ENCODE measurements at places on chromosomes 6 and 20.
A peak's percentile ranks its signal among the peaks of the same experiment; 100 is the strongest.

DNA sequence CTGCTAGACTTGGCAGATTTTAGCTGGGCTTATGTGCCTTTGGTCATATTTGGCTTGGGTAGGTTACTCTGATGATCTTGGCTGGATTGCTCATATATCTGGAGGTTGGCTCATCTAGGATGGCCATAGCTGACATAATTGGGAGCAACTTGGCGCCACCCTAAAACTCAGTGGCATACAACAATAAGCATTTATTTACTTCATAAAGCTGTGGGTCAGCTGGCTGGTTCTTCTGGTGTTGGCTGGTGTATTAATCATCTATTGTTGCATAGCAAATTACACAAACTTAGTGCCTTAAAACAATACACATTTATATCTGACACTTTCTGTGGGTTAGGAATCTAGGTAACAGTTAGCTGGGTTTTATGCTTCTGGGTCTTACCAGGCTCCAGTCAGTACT lies 297.3 kb upstream of the JAG1 start:
- DNase-seq, result no peak

DNA sequence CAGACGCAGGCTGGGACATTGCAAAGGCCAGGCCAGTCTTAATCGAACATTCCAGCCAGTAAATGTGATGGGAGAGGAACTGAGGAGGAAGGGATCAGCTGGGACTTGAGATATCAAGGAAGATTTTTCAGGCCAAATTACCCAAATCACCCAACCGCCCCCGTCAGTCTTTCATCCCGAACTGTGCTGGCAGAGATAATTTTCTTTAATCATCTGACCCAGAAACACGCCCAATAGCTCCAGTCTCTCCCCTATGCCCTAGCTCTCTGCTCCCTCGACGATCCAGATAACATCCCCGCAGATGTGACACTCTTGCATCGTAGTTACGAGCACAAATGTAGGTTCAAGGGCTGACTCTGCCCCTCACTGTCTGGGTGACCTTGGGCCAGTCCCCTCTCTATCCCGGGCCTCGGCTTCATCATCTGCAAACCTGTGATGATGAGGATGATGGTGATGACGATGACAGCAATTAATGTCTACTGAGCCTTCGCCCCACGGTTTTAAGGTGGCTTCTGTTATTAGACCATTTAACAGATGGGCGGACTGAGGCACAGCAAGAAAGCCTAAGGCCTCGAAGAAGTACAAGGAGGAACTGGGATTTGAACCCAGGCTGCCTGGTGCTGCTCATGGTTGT lies 118.6 kb downstream of the PREX1 start:
- no peak for DNase-seq

DNA sequence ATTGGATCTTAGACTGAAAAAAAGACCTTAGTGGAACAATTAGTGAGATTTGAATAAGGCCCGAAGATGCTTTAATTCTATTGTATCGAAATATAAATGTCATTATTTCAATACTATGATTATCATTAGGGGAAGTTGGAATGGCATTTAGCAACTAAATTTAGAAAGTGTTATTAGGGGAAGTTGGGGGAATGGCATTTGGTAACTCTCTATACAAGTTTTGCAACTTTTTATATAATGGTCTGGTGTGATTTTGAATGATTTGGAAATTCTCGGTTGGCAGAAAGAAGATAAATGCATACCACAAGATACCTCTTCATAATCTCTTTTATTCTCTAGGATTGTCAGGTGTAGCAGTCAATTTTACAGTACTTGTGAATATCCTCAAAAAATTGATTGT lies 49.2 kb downstream of the RNF144B start:
- no peak for DNase-seq

GRCh38 chr6:41700463-41701347 lies 34.7 kb downstream of the TFEB start:
- DNase-seq, result no peak

DNA sequence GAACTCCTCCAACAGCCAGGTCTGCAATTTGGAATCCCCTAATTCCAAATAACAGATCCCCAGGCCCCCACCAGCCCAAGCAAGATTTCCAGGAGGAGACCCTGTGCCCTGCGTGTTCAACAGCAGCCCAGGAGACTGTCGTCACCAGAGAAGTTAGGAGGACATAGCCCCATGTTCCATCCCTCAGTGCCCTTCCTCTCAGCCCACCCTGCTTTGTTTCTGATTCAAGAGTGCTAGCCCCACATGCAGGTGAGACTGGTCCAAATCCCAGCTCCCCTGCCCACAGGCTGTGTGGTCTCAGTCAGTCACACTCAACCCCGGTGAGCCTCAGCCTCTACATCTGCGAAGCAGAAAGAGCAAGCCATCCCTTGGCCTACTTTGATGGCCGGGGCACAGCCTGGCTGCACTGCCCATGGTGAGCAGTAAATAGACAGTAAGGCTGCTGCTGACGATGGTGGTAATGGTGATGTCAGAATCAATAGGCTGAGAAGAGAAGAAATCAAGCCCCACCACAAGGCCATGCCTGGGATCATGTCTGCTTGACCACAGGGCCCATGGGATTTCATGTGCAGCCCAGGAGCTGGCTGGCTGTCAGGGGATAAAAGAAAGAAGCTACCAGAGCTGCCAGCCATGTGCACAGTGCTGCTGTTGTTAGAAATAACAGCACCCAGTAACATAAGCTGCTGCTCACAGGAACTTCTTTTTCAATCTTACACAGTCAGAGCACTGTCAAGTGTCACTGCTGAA lies 51.5 kb upstream of the NXT1 start:
- DNase-seq, result no peak

- peak; percentile 19 for DNase-seq
Measured at GRCh38 chr6:3250231-3250675, 8.5 kb upstream of the PSMG4 start.

- DNase-seq, result no peak
Measured at GRCh38 chr6:166402582-166403277, 20.0 kb upstream of the MPC1 start.

DNA sequence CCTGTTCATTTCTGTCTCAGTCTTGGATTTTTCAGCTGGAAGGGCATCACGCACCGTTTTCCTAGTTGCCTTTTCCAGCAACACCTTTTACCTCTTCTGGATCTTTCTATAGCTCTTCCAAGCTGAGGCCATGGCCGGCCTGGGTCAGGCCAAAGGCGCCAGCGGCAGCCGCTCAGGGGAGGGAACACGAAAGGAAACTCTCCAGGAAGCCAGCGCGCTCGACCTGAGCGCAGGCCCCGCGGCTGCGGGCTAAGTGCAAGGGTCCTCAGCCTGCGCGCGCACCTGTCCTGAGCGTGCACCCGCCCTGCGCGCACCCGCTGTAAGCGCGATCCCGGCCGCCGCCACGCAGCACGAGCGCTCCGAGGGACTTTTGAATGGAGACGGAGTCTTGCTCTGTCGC lies 43.8 kb upstream of the TMEM181 start:
- no peak for DNase-seq

DNA sequence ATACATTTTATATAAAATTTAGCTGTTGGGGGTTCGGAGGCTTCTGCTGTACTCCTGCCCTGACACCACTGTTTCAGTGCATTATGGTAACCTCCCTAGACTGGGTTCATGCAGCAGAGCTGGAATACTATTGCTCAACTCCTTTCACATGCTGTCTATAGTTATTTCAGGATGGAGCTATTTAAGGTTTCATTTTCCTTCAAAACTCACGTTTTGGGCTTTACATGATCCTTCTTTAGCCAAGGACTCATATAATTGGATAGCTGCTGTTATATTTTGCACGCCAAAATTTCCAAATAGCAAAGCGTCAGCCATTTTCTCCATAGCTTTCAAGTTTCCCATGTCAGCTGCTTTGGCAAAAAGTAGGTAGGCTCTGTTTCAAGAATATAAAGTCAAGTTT lies 76.8 kb downstream of the SEL1L2 start:
- no peak for DNase-seq

DNA sequence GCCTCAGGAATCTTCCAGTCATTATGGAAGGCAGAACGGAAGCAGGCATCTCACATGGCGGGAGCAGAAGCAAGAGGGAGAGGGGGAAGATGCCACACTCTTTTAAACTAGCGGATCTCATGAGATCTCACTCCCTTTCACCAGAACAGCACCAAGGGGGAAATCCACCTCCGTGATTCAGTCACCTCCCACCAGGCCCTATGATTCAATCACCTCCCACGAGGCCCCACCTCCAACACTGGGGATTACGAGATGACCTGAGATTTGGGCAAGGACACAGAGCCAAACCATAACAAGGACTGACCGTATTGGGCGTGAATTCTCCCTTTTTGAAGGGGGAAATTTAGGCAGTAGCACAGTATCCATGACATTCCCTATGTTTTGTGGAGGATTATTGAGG lies 88.8 kb downstream of the TMEM170B start:
- no peak for DNase-seq

DNA sequence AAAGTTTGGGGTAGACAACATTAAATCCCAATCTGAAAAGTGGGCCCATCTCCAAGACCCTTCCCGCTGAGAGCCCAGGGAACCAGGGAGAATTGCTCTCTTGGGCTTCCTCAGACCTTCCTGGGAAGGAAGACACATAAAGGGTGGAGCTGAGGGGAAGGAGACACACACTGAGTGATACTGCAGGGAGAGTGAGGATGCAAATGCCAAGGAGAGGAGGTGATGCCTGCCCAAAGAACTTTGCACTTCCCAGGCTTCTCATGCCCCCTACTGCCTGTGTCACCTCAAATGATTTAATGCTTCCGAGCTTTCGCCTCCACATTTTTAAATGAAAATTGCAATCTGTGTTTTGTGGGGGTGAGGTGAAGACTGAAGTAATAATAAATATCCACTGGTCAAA lies 7.5 kb upstream of the BTN2A1 start:
- DNase-seq, result no peak

DNA sequence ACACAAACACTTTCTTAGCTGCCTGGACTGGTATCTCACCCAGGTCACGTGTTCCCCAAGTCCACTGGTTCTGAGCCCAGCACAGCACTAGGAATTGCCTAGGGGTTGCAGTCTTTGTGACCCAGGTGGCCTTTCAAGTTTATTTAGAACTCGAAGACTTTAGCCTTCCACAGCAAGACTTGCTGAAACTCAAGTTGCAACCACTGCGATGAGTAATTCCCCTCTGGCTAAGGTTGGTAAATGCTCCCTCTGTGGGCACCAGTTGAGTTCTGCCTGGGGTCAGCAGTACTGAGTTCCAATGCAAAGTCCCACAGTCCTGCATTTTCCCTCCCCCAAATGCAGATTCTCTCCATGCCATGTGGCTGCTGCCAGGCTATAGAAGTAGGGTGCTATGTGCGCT lies 77.6 kb upstream of the MOCS1 start:
- no peak for DNase-seq

DNA sequence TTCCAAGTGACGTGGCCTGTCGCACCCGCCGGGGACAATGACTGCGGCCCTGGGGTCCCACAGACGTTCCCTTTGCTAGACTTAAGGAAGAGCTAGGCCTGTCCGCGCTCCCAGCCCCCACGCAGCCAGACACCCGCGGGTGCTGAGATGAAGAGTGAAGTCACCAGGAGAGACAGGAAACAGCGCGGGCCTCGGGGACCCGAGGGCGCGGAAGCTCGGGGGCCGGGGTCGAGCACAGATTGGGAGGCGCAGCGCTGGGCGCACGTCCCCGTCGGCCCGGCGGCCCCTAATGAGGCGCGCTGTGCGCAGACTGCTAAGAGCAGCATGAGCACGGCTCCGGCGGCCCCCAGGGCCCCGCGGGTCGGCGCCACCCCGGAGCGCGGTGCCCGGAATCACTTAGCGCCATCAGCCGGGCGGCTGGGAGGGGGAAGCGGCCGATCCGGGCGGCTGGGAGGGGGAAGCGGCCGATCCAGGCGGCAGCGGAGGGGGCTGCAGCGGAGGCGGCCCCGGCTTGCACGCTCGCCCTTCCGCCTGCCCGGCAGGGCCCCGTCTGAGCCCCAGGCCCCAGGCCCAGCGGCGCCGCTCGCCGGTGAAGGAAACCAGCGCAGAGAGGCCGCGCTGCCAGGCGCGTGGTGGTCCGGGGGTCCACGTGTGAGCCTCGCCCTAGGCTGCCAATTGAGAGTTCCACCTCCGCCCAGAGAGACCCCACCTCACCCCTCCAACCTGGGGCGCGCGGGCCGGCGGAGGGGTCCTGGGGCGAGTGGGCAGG lies 8.3 kb upstream of the AVP start:
- no peak for DNase-seq

DNA sequence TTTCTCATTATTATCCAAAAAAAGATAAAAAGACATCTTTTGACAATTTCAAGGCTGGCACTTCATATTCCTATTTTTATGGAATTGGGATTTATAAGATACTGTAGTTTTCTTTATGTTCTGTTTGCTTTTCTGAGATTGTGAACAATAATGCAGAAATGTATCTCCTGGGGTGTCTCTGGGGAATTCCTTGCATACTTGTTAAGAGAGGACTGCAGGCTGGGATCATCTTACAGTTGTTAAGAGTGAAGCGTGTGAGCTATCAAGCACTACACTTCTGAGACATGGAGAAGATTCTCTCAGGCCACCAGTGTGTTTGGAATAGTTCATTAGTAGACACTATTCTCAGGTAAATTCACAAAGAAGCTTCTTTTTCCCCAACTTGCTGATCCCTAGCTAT lies 963.3 kb upstream of the GJE1 start:
- DNase-seq, result no peak

GRCh38 chr6:130466748-130467061 lies 100.9 kb downstream of the TMEM200A start:
- DNase-seq, result no peak

DNA sequence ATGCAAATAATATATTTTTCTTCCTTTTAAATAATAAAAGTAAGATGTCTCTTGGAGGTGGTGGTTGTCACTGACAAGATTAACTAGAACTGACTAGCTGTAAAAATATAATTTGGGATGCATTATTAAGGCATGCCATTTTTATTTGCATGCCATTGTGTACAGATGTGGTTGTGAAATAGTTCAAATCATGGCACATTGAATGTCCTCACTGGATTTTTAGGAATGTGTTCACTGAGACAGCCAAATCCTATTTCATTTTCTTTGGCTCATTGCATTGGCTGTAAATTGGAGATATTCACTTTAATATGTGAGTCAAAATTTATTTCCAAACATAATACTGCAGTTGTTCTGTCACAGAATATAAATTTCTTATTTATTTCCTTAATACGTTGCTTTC lies 62.3 kb downstream of the ESR1 start:
- no peak for DNase-seq

GRCh38 chr6:135465903-135466302 lies 31.6 kb downstream of the AHI1 start:
- DNase-seq, result no peak

GRCh38 chr6:14640631-14641030 lies 523.1 kb downstream of the CD83 start:
- no peak for DNase-seq

GRCh38 chr6:152502421-152503188 lies 134.6 kb downstream of the SYNE1 start:
- no peak for DNase-seq

GRCh38 chr6:42813074-42813645 lies 31.3 kb downstream of the BICRAL start:
- no peak for DNase-seq
